Stimulated activated CD8-positive, alpha-beta memory T cell treated with anti-CD3 and anti-CD28 coated beads, Interleukin-15, amount 100 ng/mL, for 1 hour (primary cell): ENCODE measurements at places on chromosomes 6 and 20.

DNA sequence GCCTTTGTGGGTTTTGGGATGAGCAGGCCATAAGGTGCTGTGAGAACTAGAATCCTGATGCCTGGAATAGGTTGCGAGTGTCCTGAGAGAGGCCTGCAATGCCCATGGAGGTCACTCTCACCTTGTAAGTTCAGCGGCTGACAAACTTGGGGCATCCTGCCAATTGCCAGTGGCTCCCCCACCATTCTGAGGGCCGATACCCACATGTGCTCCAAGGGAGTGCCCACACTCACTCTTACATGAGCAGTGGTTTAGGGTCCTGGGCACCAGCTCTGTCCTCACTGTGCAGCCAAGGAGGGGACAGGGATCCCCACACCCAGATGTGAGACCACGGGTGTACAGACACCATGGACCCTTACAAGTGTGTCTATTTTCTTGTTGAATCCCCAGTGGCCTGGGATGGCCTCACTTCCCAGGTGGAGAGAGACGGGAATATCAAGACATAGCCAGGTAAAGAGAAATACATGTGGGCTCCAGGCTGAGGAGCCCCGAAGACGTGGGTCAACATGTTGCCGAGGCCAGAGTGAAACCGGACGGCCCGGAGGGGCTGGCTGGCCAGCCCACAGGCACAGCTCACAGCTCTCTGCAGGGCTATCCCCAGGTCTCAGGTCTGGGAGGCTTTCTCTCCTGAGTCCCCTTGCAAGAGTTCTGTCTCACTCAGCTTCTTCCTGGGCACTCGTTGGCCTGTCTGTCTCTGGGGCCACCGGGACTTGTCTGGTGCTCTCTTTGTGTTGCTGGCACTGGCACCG is 2.0 kb upstream of the CST9 start:
- no peak for DNase-seq

- DNase-seq, result no peak
These were observed 13.8 kb downstream of the TOMM34 start for GRCh38 chr20:44946271-44946852.

- no peak for DNase-seq
These were observed 671 bp downstream of the TAPBP start for GRCh38 chr6:33313105-33313708.

DNA sequence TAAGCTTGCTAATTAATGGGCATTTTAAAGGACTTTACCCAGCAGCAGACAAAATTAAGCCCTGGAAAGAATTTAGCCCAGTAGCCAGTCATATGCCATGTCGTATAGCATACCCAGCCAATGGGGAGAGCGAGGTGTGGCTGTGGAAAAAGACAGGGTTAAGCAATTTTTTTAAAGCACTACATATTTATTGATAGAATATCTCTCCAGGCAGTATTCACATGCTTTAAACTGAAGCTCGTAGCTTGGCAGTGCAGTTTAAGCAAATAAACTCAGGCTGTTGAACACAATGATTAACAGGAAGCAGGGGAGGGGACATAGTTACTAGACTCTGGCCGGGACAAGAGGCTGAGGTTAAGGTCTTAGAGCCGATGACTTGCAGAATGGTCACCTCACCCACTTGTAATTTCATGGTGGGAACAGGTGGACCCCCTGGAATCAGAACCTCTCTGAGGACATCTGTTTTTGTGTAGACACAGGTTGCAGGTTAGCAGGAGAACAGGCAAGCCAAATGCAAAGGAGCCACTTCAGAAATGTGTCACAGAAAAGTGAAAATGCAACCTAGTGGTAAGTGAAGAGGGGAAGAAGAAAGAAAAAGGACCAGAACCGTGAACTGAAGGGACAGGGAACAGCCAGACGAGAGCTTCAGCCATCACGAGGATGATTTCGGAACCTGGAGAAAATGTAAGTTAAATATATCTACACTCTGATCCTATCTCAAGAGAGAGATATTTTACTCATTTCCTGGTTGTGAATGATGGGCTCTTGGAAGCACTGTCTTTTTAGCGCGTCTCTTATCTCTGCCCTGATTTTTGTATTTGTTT is 7.2 kb downstream of the GCNT2 start:
- DNase-seq, result no peak

DNA sequence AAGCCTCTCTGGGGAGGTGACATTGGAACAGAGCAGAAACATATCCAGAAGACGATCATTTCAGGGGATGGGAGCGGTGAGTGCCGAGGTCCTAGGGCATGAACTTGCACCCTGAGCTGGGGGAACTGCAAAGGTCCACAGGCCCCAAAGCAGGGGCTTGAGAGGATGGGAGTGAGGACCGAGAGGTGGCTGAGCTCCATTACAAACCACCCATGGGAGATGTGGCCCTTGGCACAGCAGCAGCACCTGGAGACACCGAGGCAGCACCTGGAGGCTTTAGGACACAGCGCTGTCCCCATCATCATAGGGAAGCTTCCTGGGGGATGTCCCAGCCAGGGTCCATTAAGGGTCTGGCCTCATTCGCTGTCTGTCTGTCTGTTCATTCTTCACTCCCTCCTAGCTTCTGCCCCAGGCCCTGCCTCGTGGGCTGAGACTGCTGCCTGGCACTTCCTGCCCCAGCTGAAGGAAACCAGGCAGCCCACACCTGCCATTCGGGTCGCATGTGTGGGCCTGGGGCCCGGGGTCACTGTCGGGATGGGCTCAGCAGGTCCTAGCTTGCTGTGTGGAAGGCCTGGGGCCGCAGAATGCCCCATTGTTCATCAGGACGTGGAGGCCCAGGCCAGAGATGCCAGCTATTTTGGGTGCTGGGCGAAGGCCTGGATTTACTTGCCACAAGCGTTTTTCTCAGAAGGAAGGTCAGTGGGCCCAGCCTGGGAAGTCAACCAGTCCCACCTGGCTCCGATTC is 42.8 kb upstream of the STX16 start:
- DNase-seq, result no peak

- DNase-seq, result no peak
These were observed 47.2 kb upstream of the REV3L start for GRCh38 chr6:111530218-111530617.

- DNase-seq, result no peak
These were observed 195.3 kb upstream of the TCF21 start for GRCh38 chr6:133693565-133693964.

DNA sequence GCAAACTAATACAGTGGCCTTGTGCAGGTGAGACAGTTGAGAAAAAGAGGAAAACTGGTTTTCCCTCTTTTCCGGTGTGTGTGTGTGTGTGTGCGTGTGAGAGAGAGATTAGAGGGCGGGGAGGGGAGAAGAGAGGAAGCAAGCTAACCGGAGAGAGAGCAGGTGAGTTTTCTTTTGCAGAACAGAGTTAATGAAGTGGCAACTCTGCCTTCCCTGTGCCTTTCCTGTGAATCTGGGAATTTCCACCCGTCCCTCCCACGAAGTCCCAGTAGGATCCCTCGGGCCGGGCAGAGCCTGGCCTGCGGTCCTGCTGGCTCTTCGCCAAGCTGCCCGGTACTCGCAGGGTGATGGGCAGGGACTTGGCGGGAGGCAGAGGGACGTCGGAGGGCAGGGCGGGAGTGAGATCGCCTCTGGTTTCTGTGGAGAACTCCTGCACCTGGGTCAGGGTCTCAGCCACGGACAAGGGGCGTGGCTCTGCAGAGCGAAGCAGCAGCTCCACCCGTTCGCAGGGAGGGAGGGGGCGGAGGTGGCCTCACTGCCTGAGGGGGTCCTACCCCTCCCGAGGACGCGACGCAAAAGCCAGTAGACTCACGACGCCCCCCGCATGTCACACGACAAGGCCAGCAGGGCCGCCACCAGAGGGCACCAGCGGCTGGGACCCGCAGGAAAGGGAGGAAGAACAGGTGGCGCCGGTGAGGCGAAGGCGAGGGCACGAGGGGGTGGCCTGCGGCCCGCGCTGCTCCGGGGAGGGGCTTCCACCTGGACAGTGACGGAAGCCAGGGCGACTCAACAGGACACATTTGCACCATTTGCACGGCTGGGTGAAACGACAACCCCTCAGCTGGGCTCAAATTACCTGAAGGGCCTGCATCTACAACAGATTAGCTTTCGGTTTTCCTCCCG is 51.2 kb upstream of the RNF182 start:
- peak; percentile 56 for DNase-seq

DNA sequence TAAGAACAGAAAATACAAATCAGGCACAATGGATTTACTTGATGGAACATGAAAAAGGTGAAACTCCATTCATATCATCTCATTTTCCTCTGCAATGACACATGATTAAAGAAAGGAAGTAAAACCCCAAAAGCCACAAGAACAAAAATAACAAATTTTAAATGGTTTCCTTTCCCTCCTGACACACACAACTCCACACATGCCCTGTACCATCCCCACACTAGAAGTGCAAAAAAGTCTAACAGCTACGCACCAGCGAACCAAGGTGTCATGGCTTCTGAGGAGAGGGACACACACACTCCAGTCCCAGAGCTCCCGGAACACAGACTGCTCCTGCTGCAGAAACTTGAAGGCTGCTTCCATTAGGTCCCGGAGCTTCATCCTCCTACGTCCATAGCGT is 25.3 kb downstream of the MDN1 start:
- no peak for DNase-seq

- DNase-seq, result no peak
These were observed 32.2 kb upstream of the MYB start for GRCh38 chr6:135148889-135149288.

GRCh38 chr6:146041282-146041681 is 12.4 kb downstream of the GRM1 start:
- no peak for DNase-seq

GRCh38 chr20:43803276-43803675 is 76.5 kb upstream of the GTSF1L start:
- DNase-seq, result no peak

- DNase-seq, result no peak
These were observed 584 bp downstream of the KIF13A start for GRCh38 chr6:17986656-17987446.

DNA sequence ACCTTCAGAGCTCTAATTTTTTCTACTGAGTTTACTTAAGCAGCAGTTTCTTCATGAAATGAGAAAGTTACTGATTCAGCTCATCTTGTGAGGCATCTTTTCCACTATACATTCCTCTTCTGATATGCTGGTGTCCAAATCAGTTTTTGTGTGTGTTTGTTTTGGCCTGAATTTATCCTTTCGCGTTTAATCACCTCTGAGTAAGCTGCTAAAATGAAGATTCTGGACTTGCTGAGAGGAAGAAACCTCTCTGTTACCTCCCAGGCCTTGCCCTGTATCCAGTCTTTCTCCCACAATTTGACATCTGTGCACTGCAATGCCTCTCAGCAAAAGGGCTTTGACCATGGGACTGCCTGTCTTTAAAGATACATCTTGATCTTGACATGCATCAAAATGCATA is 536.2 kb upstream of the NRSN1 start:
- no peak for DNase-seq

GRCh38 chr6:22921828-22922227 is 352.5 kb downstream of the HDGFL1 start:
- no peak for DNase-seq

- DNase-seq, result no peak
These were observed 13.0 kb downstream of the POU3F2 start for GRCh38 chr6:98847416-98847778.

DNA sequence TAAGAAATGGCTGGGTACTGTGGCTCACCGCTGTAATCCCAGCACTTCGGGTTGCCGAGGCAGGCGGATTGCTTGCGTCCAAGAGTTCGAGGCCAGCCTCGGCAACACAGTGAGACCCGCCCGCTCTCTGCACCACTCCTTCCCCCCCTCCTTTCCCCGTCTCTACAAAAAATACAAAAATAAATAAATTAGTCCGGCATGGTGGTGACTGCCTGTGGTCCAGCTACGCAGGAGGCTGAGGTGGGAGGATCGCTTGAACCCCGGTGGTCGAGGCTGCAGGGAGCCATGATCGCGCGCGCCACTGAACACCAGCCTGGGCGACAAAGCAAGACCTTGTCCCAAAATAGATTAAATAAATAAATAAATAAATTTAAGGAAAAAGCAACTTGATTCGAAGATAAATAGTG is 448 bp upstream of the RNF114 start:
- no peak for DNase-seq

DNA sequence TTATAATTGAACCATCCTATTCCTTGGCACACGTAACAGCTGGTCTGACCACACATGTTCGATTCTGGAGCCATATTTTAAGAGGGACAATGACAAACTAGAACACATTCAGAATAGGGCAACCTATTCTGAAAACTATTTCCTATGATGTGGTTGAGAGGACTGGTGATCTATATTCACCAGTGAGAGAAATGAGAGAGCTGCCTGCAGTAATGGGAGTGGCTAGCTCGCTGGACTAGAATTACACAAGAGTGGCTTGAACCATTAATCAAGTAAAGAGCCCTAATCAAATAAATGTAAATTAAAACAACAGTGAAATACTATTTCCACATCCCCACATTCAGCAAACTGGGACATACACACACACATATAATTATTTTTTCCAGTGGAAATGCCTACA is 55.3 kb upstream of the LY86 start:
- no peak for DNase-seq

GRCh38 chr6:21230536-21230935 is 363.0 kb upstream of the SOX4 start:
- DNase-seq, result no peak

GRCh38 chr6:96194675-96195074 is 178.9 kb downstream of the FUT9 start:
- DNase-seq, result no peak

DNA sequence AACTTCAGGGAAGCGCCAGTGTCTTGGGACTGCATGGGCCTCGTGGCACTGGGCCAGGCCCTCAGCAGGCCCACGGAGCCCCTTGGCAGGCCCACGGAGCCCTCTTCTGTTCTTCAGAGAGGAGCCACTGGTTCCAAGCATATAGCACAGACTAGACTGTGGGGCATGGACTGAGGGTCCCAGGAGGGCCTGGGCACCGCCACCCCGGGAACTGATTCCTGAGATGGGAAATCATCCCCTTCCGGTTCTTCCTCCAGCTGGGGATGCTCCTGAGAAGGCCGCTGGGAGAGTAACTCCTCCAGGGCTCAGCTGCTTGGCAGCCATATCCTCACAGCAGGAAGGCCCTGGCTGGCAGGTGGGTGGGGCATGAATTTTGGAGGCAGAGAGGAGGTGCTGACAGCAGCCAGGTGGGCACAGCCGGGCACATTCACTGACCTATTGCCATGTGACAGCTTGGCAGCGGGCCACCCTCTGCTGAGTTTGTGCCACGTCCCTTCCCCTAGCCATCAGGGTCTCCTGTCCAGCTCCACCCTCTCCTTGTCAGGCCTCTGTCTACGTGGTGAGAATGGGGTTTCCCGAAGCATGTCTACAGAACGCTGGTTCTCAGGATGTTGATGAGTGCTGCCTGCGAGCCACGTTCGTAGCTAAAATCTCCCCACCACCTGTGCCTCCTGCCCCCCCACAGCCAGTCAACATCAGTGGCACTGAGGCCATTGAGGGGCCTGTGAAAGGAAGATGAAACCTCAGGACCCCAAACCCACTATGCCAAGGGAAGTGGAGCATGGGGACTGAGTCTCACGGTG is 152.1 kb downstream of the TAF4 start:
- no peak for DNase-seq
